GM12878 (cell line): ENCODE measurements at places on chromosomes 5 and 9.

DNA sequence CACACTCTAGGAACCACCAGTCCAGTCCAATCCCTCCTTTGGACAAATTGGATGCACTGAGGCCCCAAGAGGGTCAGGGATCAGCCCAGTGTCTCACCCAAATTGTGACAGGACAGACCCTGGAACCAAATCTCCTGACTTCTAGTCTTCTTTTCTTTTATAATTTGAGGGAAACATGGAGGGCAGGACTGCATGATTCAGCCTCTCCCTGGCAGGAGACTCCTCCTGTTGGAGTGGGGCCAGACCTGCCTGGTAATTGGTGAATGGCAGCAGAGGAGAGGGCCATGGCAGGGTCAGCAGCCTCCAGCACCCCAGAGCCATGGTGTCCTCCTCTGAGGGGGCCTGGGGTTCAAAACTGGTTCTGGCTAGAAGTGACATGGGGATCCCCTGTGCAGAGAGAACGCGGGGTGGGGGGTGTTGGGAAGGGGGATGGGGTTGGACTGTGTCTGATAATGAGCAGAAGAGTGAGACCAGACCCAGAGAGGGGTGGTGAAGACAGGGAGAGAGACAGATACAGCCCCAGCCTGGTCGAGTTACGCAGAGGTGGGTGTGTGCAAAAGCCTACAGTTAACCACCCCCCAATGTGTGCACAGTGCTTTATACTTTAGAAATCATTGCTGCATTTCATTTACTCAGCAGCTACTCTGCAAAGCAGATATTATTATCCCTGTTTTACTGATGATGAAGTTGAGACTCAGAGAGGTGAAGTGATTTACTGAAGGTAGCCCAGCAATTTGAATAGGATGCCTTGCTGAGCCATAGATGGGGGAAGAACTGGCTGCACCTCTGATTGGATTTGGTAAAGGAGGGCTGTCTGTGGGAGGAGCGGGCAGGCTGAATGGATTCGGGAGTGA lies 3.8 kb upstream of the SYNPO start:
- no peak for DNase-seq

- peak; percentile 87 for DNase-seq
These were observed 4.4 kb downstream of the SLC25A25 start for GRCh38 chr9:128072144-128073021.

DNA sequence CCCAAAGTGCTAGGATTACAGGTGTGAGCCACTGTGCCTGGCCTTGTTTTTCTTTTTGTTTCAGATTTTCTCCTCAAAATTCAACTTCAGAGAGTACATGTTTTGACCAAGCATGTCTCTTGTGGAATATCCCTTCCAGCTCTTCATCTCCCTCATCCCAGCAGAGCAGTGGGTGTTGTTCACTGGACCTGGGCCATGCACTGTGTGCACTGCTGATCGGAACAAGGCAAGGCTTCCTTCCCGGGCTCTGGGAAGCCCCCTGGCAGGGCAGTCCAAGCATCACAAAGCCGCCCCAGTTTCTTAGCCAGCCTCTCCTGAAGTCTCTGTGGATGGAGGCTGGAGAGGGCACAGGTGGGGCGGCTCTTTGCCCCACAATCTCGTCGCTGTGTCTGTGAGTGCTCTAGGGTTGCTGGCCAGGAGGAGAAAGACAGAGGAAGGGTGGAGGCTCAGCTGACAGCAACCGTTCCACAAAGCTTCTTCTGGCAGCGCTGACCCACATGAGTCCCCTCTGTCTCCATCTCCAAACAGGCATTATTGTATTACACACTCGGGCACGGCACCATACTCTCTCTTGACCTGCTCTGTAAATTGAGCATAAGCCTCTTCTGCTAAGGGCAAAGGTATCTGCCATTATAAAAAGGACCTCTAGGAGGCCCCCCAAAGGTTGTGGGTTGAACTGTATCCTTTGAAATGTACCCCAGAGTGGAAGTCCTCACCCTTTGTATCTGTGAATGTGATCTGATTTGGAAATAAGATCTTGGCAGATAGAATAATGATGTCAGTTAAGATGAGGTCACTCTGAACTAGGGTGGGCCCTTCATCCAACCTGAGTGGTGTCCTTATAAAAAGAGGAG lies 89.6 kb downstream of the TARS1 start:
- no peak for DNase-seq

DNA sequence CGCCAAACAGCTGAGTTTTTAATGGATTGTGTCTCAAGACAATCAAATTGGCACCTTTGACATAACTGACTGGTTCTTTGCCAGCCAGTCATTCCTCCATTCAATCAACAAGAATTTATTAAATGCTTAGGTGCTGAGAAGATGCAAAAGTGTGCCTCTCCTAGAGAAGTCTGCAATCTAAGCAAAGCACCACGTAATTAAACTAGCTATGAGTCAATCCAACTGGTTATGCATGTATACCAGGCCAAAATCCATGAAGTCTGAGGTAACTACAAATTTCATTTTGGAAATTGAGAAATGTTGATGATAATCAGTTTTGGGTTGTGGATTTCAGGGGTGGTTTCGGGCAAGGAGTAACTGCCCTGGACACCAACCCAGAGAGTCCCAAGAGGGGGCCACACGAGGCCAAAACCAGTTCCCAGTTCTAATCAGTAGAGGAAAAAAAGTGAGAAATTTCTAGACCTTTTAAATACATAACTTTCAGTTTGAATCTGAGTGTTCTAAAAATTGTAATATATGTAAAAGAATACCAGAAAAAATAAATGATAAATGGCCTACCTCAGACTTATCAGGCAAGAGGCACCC lies 92.6 kb downstream of the EFNA5 start:
- DNase-seq, result no peak

DNA sequence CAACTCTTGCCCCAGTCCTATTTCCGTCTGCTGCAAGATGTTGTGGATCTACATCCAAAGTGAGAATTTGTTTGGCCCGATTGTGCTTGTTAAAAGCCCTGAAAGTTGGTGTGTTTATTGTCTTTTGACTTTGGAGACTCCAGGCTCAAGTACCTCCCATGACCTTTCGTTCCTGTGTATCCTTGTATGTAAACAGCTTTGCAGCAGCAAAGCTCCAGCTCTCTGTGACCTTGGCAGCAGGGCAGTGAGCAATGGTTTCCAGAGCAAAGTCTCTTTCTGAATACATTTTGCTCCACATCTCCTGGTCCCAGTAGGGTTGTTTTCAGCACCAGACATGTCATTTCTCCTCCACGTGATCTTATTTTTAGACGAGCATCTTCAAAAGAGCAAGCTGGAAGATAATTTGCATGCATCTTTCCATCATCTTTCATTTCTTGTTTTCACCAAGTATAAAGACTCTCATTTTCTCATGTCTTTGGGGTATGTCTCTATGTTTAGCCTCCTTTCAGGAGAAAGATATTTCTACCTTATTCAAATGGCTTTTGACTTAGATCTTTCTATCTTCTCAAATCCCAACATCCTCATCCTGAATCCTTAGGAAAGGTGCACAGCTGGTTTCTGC lies 68.1 kb upstream of the ERCC6L2 start:
- no peak for DNase-seq

DNA sequence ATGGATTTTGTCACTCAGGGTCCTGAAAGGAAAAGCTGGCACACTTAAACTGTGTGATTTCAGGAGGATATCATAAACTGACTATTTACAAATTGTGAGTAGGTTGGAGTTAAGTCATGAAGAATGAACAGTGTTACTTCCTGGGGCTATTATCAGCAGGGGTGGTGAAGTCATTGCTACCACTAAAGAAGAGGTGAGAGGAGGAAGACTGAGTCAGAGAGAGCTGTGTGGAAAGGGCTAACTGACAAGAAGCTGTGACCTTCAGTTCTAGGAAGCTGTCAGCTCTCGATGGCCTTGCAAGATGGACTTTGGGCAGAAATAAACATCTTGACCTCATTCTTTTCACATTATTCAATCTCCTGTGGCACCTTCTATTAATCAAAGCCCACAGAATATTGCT lies 72.3 kb upstream of the STARD4 start:
- no peak for DNase-seq

DNA sequence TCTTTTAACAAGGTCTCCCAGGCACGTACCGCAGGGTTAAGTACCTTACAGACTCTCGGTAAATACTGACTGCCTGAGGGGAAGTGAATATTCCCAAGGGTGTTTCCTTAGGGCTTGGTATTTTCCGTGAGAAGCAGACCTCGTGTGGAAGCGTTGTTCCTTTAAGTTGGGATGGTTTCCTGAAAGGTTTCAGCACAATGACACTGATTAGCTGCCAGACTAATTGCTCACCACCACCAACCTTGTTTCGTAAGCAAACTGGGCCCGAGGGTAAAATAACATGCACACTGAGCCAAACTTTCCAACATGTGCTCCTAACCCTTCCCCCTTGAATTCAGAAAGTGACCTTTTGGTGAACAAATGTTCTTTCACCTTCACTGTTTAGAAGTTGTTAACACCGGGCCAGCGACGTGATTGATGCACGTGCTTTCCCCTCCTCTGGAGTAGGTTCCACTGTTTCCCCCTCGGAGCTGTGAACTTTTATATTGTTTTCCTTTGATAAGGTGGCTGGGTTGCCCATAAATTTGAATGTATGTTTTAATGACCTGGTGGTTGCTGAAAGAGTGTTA lies 128.1 kb upstream of the RPS23 start:
- no peak for DNase-seq

DNA sequence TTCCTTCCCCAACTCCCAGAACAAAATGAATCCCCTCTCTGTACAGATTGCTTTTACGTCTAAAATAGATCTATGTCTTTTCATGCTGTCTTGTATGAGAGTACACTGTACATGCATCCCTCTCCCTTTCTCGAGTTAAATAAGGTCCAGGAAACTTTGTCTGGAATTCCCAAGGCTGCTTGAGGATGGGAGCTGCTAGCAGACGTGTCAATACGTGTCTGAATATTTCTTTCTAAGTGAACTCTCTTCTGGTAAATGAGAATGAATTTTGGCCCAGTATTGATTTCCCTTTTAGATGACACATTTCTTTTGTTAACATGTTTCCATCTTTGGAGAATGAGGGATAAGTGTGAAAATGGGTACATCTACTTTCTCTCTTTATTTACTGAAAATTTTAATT lies 59.6 kb upstream of the GAS1 start:
- DNase-seq, result no peak

- no peak for DNase-seq
These were observed 360.5 kb downstream of the ICE1 start for GRCh38 chr5:5783021-5783420.

DNA sequence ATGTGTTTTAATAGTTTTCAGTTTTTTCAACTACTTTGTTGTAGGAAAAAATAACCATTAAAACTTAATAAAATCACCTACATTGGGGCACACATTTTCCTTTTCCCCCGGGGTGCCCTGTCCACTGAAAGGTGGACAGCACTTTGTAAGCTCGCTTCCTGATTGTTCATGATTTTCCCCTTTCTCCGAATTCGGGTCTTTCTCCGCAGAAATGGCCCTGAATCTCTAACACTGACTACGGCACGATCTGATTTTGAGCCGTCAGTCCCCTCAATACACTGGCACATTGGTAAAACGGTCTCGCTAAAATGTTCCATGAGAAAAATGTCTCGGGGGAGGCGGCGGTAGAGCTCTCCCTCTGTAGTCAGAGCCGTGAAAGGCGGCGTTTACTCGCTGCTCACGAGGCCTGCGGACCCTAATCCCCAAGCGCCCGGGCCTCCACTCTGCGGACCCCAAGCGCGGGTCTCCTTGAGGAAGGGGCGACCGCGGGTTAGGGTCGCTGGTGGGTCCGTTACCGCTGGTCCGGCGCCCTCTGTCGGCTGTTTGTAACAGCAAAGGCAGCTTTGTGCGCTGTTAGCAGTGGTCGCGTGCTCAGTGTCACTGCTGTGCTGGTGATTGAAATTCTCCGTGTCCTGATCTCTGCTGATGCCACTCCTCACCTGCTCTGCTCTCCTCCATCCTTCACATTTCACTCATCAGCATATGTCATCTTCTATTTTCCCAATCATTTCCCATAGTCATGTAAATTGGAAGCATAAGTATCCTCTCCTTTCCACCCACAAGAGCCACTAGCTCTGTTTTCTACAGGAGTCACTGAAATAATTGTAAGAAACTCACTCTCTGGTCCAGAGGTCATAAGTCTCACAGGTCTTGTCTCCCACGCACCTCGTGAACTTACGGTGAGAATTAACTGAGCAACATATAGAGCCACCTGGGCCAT lies 10.8 kb upstream of the IFNA2 start:
- no peak for DNase-seq

GRCh38 chr5:79243224-79243623 lies 7.3 kb downstream of the JMY start:
- DNase-seq, result no peak

- DNase-seq, result no peak
These were observed 9.1 kb downstream of the WWC1 start for GRCh38 chr5:168300326-168301182.

- no peak for DNase-seq
These were observed 2.5 kb downstream of the CXXC5 start for GRCh38 chr5:139650689-139651042.

DNA sequence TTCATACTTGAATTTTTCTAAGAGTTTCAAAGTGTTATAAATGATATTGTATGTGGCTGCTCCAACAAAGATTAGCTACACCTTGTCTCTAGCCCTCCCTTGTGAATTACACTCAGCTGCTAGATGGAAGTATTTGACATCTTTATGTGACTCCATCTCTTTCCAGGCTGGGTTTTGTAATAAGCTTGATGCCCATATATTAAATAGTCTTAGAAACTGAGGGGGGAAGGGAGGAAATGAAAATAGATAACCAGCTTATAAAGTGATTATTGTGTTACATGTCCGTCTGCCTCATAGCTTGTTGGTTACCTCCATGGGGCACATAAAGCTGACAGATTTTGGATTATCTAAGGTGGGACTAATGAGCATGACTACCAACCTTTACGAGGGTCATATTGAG lies 63.4 kb downstream of the CD180 start:
- no peak for DNase-seq

- DNase-seq, result no peak
These were observed 1507.5 kb downstream of the EFNA5 start for GRCh38 chr5:106163233-106163632.

- no peak for DNase-seq
These were observed 114.8 kb upstream of the DAPK1 start for GRCh38 chr9:87382900-87383299.

GRCh38 chr5:144472221-144472620 lies 301.5 kb downstream of the KCTD16 start:
- no peak for DNase-seq

DNA sequence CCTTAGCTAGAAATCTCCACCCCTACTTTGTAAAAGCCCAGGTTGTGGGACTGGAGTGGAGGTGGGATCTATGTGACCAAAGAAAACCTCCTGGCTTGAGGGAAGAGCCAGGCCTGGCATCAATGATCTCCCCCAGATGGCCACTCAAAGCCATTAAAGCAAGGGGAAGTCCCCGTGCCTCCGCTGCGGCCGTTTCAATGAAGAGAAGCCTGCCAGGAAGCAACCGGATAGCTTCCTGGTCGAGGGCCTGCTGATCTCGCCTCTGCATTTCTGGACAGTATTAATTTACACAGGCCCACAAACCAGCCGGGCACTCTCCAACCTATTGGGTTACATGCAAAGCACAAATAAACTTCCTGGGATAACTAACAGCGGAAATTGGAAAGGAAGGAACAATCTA lies 160.5 kb upstream of the MSX2 start:
- DNase-seq, result no peak

GRCh38 chr9:38432922-38433510 lies 8.8 kb upstream of the IGFBPL1 start:
- DNase-seq, result no peak

GRCh38 chr9:112868461-112868860 lies 22.2 kb downstream of the SLC46A2 start:
- DNase-seq, result no peak

GRCh38 chr5:84202136-84202535 lies 182.5 kb downstream of the EDIL3 start:
- no peak for DNase-seq
